ENCODE measurements at places on chromosomes 6 and 20.

- DNase-seq, result no peak
These were observed 5.8 kb downstream of the GATA5 start for GRCh38 chr20:62470001-62470400.

DNA sequence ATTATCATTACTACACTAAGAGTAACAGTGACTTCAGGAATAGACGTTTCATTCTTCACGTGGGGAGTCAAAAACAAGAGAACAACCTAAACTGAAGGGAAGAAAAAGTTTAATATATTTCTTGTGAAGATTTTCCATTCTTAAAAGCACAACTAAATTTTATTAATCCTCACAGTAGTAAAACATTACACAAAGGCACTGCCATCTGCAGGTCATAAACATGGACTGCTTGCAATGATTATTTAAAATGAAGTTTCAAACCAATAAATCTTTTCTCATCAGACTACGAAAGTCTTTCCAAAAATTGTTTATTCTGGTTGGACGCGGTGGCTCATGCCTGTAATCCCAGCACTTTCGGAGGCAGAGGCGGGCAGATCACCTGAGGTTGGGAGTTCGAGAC, 2.6 kb downstream of the NCOA5 start:
- no peak for DNase-seq

- DNase-seq, result no peak
These were observed 59.4 kb upstream of the FRMD1 start for GRCh38 chr6:168138436-168138835.

- DNase-seq, result no peak
These were observed 52.1 kb downstream of the RIPOR2 start for GRCh38 chr6:24883618-24884017.

- DNase-seq, result no peak
These were observed 8.7 kb downstream of the GPX6 start for GRCh38 chr6:28506807-28507475.

DNA sequence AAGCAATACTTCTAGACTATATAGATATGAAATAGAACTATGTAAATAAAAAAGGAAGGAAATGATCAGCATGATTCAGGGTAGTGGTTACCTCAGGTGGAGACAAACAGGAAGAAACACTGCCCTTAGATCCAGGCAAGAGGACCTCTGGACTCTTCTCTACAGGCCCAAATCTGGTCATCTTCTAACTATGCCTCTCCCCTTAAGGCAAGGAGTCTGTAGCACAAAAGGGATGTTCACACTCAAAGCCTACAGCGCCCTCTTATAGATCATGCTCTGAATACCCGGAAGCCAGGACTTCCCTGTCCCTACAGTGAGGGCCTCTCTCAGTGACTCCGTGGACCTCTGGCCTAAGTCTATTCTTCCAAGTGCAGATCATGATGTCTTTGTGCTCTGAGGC, 30.4 kb upstream of the HIVEP2 start:
- no peak for DNase-seq

- DNase-seq, result no peak
These were observed 6.4 kb downstream of the ZUP1 start for GRCh38 chr6:116662202-116662601.

DNA sequence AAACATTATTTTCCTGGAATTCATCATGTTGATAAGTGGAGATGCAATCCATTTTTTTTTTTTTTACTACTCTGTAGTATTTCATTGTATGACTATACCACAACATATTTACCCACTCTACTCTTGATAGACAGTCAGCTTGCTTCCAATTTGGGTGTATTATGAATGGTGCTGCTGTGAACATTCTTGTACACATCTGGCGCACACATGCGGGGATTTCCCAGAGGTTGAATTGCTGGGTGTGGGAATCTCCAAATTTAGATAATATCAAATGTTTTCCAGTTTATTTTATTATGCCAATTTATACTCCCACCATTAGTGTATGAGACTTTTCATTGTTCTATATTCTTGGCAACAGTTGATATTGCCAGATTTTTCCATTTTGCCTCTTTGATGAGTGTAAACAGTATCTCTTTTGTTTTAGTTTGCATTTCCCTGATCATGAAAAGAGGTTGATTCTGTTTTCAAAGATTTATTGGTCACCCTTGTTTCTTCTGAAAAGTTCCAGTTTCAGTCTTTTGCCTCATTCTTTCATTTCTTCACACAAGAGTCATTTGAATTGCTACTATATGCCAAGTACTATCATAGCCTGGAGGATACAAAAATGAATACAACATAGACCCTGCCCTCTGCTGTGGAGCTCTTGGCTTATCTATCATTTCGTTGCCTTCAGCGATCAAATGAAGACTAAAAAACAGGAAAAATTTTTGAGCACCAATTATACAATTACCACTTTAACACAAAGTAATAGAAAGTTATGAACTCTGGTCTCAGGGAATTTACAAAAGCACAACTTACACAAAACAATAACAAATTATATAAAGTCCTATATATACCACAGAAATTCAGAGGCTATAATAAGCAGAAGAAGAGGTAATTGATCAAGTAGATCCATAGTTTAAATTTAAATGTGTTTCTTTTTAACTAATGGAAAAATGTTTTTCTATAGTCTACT, 17.1 kb upstream of the NCOA7 start:
- DNase-seq, result no peak

DNA sequence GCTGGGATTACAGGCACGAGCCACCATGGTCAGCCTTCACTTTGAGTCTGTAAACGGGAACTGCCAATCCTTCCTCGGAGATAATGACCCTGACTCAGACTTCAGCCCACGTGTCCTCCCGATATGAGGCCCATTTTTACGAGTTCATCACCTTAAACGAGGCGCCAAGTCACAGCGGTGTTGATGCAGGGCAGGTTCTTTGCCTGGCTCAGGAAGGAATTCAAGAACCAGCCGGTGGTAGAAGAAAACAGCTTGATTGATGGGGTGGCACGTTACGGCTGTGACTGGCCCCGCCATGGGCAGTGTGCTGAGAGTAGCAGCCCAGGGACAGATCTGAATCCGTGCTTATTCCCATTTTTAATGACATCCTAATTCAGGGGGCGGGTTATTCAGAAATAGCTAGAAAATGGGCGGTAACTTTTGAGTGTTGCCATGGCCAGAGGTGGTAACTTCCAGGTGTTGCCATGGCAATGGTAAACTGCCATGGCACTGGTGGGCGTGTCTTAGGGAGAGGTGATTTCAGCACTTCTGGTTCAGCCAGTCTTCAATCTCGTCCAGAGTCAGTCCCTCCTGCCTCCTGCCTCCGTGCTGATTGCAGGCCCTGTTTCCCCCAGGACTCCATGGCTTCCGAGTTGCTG, 9.1 kb upstream of the MAP1LC3A start:
- no peak for DNase-seq

- no peak for DNase-seq
These were observed 50.1 kb downstream of the PKIB start for GRCh38 chr6:122660296-122660695.

GRCh38 chr6:159169557-159170332, 545 bp downstream of the FNDC1 start:
- peak; percentile 13 for DNase-seq

DNA sequence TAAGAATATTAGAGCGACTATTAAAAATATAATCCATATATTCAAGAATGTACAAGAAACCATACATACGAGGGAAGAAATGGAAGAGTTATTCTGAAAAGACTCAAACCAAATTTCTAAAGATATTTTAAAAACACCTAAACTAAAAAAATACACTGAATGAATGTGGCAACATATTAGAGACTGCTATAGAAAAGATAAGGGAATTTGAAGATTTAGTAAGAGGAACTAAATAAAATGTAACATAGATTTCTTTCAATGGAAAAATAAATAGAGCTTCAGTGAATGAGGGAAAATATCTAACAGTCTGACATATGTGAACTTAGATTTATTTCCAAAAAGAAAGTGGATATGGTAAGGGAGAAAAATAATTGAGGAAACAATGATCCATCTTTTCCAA, 194.9 kb upstream of the STXBP5 start:
- no peak for DNase-seq

DNA sequence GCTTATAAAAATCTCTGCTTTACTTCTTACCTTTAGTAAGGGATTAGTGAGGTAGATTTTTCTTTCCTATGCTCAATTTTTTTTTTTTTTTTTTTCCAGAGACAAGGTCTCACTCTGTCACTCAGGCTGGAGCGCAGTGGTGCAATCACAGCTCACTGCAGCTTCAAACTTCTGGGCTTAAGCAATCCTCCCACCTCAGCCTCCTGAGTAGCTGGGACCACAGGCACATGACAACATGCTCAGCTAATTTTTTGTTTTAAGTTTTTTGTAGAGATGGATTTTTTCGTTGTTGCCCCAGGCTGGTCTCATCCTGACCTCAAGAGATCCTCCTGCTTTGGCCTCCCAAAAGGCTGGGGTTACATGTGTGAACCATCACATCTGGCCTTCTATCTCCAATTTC, 58.9 kb upstream of the RREB1 start:
- no peak for DNase-seq

DNA sequence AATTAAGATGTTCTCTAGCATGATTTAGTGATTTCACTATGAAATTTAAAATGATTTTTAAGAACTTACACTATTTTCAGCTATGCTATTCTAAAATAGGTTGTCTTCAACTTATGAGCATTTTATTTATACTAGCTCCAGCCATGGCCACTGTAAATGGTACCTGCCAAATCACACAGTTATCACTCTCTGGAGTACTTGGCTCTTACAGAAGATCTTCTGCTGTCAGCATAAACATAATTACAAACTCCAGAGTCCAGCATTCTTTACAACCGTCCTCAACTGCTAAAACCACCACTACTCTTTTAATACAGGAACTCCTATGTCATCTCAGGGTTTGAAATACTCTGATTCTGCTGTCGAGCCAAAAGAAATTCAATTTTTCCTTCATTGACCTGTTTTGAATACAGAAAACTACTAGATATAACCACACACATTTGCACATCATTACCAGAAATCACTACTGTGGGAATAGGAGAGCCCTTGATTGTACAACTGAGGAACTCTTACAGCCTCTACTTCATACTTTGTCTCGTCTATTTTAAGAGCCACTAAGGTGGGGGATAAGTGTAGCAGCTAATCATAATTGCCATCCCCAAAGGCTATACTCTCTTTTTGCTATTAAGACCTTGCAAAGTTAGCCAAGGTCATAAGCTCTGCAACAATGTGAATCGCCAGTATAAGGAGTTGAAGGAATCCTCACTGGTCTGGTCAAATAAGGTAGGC, 93.7 kb downstream of the PHIP start:
- DNase-seq, result no peak

DNA sequence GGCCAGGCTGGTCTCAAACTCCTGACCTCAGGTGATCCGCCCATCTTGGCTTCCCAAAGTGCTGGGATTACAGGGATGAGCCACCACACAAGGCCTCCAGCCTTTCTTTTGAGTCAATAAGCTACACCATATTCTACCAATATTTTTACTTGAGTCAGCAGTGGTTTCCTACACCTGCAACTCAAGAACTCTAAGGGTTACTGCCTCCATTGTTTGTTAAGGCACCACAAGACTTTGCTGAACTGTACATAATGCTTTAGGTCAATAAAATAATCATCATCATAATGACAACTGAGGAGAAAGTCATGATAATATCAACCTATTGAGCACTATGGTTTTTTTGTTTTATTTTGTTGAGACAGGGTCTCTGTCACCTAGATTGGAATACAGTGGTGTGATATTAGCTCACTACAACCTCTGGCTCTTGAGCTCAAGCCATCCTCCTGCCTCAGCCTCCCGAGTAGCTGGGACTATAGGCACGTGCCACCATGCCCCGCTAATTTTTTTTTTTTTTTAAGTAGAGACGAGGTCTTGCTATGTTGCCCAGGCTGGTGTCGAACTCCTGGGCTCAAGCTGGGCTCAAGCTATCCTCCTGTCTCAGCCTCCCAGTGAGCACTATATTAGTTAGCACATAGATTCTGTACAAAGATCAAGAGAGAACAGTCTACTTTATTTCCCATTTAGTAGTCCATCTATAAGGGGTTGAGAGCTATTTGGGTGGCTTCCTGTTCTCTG, 34.9 kb upstream of the ZMYND8 start:
- no peak for DNase-seq

DNA sequence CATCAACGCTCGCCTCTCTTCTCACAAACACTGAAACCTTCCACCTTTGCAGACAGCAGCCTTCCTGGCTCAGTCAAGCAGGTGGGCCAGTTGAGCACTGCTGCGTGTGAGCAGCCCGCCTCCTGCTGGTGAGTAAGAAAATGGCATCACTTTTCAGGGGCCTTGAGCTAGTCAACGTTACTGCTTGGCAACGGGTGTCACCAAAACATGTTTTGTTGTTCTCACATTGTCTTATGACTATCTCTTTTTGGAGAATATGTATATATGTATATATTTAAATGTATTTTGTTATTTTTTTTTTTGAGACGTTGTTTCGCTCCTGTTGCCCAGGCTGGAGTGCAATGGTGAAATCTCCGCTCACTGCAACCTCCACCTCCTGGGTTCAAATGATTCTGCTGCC, 97.0 kb upstream of the AGPAT4 start:
- peak; percentile 54 for DNase-seq

DNA sequence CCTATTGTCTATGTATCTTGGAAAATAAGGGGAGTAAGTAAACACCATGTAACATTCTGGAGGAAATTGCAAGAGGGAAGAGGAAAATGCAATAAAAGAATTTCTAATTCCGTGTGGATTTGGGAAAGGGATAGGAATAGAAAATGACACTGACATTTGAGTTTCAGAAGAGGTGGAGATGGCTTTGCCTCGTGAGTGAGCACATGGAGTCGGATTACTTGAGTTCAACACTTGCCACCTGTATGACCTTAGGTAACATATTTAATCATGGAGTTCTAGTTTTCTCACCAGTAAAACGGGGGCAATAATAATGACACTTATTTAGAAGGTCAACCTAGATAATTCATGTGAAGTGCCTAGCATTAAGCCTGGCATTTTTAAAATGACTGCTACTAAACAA, 10.8 kb upstream of the PBOV1 start:
- no peak for DNase-seq

DNA sequence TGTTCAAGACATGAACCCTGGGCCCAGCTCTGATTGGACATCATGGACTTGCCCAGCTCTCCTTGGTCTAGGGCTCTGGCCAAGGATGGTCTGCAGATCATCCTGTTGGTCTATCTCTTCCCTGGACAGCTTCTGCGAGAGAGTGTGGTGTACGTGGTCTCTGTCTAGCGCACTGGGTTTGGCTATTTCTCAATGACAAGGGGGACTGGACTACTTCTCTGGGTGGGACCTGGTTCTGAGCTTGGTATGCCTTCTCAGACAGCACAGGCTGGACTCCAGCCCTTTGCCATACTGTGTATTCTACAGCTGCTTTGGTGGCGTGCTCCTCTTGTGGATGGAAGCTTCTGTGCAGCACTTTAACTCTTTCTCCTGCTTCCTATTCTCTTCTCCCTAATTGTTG, 8.5 kb upstream of the RAET1E start:
- no peak for DNase-seq

DNA sequence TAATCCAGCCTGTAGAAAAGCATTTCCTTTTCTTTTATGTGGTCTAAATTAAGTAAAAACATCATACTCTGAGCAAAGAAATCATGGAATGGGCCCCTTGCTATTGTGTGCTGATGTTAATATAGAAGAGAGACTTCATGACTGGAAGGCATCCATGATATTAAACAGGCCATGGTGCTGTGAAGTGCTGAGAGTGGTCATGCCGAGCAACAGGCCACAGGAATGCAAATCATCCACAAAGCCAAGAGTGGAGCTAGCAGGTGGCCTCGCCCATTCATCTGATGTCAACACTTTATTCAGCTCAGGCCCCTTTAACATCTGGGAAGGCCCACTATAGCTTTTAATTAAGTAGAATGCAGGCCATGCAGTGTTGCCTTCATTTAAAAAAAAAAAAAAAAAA, 115.2 kb upstream of the HMGCLL1 start:
- DNase-seq, result no peak
